ENCODE measurements at places on chromosomes 7 and 10. TPM values are rescaled to one million over a fixed set of nuclear protein-coding genes. Genes with fewer than 3 reads are reported as not detected.
A peak's percentile ranks its signal among the peaks of the same experiment; 100 is the strongest.

DNA sequence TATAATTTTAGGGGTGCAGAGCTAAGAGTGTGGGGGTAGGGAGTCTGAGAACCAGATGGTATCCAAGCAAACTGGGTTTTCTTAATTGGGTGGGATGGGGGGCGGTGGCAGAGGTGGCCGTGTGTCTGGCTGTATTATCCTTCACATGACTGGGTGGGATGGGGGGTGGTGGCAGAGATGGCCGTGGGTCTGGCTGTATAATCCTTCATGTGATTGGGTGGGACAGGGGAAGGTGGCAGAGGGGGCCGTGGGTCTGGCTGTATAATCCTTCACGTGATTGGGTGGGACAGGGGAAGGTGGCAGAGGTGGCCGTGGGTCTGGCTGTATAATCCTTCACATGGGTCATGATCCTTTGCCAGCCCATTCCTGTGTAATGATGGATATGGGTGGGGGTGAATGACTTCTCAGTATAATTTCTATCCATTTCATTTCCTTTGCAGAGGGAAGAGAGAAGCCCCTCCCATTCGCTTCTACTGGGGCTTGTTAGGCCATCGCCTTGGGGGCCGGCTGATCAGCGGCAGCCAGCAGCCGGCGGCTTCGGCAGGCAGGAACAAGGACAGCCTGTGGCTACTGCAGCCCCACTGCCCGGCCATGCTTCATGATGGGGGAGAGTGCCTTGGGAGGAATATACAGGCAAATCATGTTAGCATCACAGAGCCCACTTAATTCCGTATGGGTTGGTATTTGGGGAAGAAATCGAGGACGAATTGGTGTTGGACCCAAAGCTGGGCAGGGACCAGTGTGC is 179.6 kb upstream of the MKI67 start:
- no peaks in the 10 kb centered on the region for H3K27me3 ChIP-seq
- no peaks in the 10 kb centered on the region for H3K4me1 ChIP-seq
- no peaks in the 10 kb centered on the region for H3K36me3 ChIP-seq
- DNase-seq, result no peak

DNA sequence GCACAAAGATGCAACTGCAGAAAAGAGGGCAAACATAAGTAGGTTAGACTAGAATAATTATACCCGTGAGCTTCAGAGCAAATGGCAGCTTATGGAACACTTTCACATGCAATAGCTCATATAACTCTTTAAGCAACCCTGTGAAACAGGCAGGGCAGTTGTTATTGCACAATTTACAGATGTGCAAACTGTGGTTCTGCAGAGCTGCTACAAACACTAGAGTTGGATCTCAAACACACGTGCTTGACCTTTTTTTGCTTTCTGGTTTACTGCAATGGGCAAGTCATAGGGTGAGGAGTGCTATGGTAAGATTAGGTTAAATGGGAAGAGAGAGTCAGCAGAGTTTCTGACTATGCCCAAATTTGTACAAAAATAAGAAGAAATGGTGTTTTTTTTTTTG is 610.8 kb downstream of the GATA3 start:
- no peak for DNase-seq

DNA sequence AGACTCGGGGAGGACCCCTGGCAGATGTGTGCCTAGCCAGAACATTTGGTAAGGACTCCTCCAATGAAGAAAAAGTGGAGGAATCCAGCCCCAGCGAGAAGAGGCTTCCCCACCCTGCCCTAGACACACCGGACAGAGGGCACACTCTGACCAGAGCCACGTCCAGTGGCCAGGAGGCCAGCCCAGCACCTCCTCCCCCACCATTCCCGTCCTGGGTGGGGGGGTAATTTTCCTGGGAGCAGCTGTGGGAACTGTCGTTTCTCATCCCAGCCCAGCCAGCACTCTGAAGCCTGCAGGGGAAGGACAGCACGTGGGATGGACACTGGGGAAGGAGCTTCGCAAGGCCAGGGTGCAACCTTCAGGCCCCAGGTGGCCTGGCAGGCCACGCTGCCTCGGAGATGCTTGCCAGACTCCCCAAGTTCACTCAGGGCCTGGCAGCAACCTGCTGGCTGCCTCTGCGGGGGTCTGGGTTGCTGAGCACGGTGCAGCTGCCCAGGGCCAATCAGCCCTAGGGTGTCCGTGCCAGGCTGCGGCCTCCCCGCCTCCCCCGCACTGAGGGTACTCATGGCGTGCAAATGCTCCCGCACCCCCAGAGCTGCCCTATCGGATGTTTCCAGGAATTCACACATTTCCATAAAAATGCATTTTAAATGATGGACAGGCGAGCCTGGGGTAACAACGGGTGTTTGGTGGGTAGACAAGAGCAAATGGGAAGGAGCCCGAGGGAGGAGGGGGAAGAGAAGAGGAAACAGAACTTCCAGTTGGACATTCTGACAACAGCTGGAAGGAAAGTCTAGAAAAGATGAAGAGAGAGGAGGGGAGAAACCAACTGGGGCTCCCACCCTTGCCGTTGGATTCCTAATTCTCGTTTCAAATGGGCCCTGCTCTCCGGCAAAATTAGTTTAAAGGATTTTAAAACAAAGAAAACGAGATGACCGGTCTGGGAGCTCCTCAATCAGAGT is 1.9 kb upstream of the EN2 start:
- no peaks in the 10 kb centered on the region for H3K36me3 ChIP-seq
- no peak overlapping the region for H3K27ac ChIP-seq
- DNase-seq, result no peak
- H3K4me1 ChIP-seq, result peaks cover 3% of the 10 kb centered on the region
- H3K27me3 ChIP-seq, result peaks cover 89% of the 10 kb centered on the region

DNA sequence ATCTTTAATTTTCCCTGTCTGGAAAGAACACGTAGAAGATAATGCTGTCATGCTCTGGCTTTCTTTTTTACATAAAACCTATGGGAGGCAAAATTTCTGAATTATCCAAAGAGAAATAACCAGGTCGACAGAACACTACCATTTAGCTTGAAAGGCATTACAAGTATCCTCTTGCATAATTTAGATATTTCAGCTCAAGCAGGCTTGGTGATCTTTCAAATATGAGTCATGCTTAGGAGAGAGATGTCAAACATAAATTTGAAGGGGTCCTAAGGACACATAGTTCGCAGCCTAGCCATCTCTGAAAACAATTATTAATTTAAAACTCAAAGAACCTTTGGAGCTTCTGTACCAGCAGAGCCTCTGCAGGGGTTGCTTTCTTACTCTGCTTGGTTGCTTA is 100.9 kb downstream of the FAS start:
- no peak overlapping the region for H3K4me3 ChIP-seq
- H3K27me3 ChIP-seq, result no peaks in the 10 kb centered on the region
- no peaks in the 10 kb centered on the region for H3K36me3 ChIP-seq

DNA sequence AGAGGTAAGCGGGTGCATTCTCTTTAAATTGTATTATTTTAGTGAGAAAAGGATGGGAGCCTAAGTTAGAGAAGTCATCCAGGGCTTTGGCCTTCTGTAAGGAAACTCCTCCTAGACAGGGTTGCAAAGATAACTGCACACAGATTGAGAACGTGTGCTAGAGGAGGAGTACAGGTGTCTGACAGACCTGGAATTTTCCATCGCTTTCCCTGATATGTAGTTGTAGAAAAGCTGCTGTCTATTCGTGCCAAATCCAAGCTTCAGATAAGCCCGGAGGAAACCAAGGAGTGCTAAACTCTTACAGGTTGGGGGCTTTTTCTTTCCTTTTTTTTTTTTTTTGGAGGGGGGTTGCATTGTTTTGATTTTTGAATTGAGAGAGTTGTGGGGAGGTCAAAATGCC is 23.1 kb downstream of the LRRC4 start:
- peaks cover 3% of the 10 kb centered on the region for H3K36me3 ChIP-seq
- H3K27ac ChIP-seq, result no peak overlapping the region
- H3K27me3 ChIP-seq, result no peaks in the 10 kb centered on the region
- no peak overlapping the region for H3K4me3 ChIP-seq

DNA sequence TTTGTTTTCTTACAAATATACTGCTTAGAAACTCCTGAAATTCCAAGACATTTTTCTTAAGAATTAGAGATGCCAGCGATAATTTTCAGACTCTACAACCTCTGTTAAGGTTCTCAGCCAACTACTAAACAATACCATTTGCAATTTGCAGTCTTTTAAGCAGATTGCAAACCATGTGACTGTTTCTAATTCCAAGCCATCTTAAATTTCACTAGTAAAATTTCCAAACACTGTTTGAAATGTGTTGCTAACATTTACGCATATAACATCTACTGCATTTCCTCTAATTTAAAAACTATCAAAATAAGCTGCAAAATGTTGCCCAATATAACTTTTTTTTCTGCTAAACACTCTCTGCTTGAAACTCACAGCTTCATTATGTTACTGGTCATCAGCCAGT is 56.0 kb upstream of the MACROH2A2 start:
- no peak overlapping the region for H3K4me3 ChIP-seq
- no peak for DNase-seq
- H3K27me3 ChIP-seq, result peaks cover 15% of the 10 kb centered on the region
- no peaks in the 10 kb centered on the region for H3K4me1 ChIP-seq
- H3K27ac ChIP-seq, result no peak overlapping the region
- H3K36me3 ChIP-seq, result no peaks in the 10 kb centered on the region

- H3K27ac ChIP-seq, result no peak overlapping the region
- no peaks in the 10 kb centered on the region for H3K36me3 ChIP-seq
- H3K4me1 ChIP-seq, result no peaks in the 10 kb centered on the region
- DNase-seq, result no peak
Observed at GRCh38 chr10:133444342-133445267, 9.1 kb upstream of the SCART1 start.

DNA sequence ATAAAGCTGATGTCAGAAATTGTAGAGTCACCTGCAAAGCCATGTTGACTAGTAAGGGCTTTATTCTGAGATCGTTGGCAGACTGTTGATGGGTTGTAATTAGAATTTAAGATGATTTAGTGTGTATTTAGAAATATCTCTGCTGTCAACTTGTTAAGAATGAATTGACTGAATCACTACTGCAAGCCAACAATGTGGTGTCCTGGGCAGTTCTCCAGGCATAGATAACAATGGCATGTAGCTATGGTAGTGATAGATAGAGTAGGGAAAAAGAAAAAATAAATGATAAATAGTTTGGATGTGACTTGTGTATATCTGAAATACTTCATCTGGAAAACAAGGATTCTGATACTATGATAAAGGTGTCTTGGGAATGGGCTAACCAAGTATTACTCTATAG is 640.2 kb downstream of the ARL4A start:
- H3K4me1 ChIP-seq, result no peaks in the 10 kb centered on the region
- DNase-seq, result peak; percentile 84

Gene FAM25A
- not detected for total RNA-seq

Gene GPR158
- total RNA-seq, result 0.12 TPM
